ENCODE measurements at places on chromosomes 6 and 20.
A peak's percentile ranks its signal among the peaks of the same experiment; 100 is the strongest.

DNA sequence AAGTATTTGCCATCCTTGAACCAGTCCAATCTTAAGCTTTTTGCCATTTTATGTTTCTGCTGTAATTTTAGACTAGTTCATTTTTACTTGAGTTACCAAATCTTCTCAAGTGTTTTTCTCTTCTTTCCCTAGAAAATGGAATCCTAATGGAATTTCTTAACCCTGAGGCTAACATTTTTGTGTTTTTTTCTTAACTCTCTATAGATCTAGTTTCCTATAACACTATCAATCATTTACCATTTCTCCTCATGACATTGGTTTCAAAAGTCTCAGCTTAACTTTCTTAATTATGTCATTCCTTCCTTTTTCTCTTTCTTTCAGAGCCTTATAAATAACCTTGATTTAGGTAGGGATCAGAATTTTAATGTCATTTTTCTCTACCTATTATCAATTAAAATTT lies 54.8 kb downstream of the SENP6 start:
- no peak for DNase-seq

DNA sequence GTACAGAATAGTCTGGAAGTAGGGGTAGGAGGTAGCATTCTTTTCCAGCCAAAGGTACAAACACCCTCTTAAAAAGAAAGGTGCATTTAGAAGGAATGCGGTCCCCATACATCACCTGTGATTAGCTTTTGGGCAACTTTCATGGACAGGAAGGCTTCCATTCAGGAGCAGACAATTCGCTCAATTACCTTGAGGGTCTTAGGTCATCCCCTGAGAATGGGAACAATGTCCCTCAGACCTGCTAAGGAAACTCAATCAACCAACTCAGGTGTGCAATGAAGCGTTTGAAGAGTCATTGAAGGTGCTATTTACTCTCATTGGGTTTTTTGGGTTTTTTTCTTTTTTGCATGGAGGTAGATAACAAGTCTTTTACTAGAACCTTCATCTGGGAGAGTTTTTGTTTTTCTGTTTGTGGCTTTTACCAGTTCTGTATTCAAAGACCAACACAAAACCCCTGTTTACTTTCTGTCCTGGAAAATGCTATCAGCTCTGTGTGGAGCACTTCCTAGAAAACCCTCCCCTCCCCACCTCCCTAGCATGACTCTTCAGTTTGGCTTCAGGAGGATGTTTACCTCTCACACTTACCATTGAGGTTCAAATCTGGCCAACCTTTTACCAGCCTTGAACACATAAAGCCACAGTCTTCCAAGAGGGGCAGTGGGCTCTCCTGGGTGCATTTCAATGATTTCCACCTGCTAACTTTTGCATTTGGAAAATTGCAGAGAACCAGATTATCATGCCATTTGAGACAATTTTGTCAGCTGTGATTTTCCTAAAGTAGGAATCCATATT lies 271.2 kb upstream of the PRDM1 start:
- DNase-seq, result no peak

- DNase-seq, result no peak
Measured at GRCh38 chr6:53630533-53631226, 34.9 kb downstream of the KLHL31 start.

DNA sequence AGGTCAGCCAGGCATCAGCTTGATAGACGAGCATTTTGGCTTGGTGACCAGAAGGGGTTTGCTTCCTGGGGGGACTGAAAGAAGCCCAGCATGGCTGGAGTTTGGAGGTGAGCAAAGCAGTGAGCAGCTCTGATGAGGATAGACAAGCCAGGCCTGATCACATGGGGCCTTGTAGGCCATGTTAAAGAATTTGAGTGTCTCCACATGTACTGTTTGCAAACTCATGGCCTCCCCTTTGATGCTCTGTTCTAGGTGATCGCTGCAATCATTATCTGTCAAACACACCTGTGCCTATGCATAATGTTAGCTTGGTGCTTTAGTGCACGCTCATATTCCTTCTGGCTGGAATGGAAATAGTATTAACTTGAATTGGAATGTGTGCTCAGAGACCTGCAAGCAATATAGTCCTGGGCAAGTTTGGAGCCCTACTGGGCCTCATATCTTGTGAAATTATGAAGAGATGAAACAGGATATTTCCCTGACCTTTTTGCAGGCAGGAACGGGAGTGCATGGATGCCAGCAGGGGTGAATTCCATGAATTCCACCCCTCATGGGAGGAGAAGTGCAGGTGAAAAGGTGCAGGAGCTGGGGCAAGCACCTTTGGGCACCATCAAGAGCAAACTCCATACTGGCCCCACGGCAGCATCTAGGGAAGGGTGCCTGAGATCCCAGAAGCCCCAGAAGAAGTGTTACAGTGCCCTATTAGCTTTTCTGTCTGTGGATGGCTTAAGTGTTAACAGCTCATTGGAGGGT lies 480.5 kb downstream of the EPM2A start:
- DNase-seq, result no peak

- DNase-seq, result peak; percentile 42
Measured at GRCh38 chr6:151482290-151482689, 11.5 kb upstream of the CCDC170 start.

GRCh38 chr6:133093956-133094355 lies 147.2 kb upstream of the EYA4 start:
- no peak for DNase-seq

DNA sequence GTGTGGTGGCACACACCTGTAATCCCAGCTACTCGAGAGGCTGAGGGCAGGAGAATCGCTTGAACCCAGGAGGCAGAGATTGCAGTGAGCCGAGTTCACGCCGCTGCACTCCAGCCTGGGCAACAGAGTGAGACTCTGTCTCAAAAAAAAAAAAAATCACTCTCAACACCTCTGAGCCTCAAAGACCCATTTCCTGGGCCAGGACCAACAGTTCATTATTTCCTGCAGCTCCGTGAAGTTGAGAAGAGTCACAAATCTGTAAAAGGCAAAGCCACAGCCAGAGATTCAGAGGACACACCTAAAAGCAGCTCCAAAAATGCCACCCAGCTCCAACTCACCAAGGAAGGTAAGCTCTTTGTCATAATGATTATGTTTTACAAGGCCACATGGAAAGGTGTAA lies 15.2 kb upstream of the NOP56 start:
- peak; percentile 37 for DNase-seq

- DNase-seq, result no peak
Measured at GRCh38 chr20:57977141-57977540, 251.3 kb downstream of the ANKRD60 start.

- no peak for DNase-seq
Measured at GRCh38 chr20:50310673-50311051, 120.0 kb downstream of the CEBPB start.

DNA sequence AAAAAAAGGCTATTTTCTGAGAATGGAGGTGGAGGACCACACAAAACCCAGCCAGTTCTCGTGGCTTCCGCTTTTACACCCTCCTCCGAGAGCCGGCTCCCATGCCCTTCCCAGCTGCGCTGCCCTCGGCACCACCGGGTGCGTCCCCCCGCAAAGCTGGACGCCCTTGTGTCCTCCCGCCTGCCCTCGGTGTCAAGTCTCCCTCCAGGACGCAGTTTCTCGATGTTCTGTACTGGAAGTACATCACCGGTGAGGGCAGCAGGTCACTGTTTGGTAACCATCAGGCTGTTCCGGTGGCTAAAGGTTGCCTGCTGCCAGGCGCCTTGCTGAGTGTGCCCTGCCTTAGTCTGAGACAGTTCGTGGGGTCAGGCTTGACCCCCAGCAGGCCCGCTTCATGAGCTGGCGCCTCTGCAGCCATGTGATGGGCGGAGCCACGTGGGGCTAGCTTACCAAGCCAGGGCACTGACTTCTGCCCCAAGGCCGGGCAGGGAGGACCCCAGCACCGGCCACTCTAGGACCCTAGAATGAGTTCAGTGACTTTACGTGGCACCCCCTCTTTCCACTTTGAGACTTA lies 34.6 kb downstream of the RREB1 start:
- DNase-seq, result no peak

Data from CD4-positive, alpha-beta T cell treated with Interleukin-21 for 1 hour (primary cell).